ENCODE measurements at places on chromosomes 13 and 19.

- no peak for DNase-seq
Measured at GRCh38 chr13:85709072-85709471, 90.1 kb downstream of the SLITRK6 start.

DNA sequence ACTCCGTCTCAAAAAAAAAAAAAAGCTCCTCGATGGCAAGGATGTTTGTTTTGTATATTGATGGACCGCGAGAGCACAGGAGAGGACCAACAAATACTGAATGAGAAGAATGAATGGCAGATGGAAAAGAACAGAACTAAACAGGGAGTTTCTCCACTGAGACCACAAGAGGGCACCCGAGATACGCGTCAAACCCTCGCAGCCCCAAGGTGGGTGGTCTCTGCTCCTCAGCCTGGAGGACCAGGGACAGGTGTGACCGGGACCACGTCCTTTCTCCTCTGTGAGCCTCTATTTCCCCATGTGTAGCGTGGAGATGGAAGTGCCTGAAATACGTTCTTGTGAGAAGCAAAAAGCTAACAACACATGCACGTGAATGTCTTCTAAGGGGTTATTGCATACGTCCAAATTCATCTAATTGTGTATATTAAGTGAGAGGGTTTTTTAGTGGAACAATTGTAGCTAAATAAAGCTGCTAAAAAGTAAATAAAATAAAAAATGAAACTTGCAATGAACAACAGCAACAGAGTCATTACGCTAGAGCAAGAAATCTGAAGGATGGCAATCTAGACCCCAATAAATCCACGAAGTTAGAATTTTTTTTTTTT is 8.3 kb upstream of the CDC42EP5 start:
- DNase-seq, result no peak

DNA sequence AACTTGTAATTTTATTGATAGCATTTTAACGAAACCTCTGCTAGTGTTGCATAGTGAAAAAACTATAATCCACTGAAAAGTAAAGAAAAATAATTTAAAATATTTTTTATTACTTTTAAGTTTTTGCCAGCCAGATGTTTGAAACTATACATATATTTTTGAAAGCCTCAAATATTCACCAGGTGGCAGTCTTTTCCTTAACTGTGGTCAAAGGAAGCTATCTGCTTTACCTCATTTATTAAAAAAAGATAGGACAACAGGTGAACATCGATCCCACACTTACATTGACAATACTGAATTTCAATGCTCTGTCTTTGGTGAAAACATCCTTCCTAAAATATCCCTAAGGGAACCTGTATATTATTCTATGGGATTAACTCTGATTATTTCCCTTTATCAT is 100.5 kb downstream of the TRPC4 start:
- no peak for DNase-seq

- DNase-seq, result no peak
Measured at GRCh38 chr13:24064371-24064770, 96.1 kb upstream of the SPATA13 start.

GRCh38 chr13:88761145-88761544 is 1090.0 kb downstream of the SLITRK5 start:
- no peak for DNase-seq

DNA sequence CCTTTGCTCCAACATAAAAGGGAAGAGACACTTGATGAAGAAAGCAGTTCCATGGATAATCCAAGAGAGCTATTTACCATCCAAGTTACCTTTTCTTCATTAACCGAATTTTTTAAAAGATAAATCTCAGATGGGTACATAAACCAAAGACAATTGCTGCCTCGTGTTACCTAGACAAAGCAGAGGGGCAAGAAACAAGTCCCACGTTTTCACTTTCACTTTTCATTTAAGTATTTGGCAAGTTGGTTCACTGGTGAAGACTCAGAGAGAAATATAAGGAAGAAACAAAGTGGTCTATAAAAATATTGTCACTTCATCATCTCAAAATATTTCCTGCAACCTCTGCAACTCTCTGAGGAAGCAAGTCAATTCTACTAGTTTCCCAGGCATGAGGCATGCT is 446.1 kb downstream of the FGF14 start:
- DNase-seq, result no peak

Data from esophagus squamous epithelium (tissue), 5 donors.